ENCODE measurements at places on chromosomes 4 and X. TPM values are rescaled to one million over a fixed set of nuclear protein-coding genes. Genes with fewer than 3 reads are reported as not detected.

MTMR8 gene
- 0.21 TPM for total RNA-seq

FHDC1 gene
- total RNA-seq: 2.3 TPM

MND1 gene
- 4.0 TPM for total RNA-seq

RAB33A gene
- 0.64 TPM for total RNA-seq

KLHL15 gene
- total RNA-seq: 2.2 TPM

TMEM35A gene
- total RNA-seq: not detected

LRCH2 gene
- total RNA-seq: not detected

SLC6A14 gene
- total RNA-seq: 6.7 TPM

PPP4R3C gene
- not detected for total RNA-seq

NAP1L2 gene
- 0.43 TPM for total RNA-seq

RBMXL3 gene
- not detected for total RNA-seq

HDX gene
- total RNA-seq: 0.85 TPM

HHIP gene
- 0.96 TPM for total RNA-seq

ASB12 gene
- not detected for total RNA-seq

HSFX1 gene
- total RNA-seq: 0.85 TPM

EREG gene
- total RNA-seq: 15.6 TPM

GYPB gene
- total RNA-seq: not detected

F8A2 gene
- total RNA-seq: 0.96 TPM

SH3D19 gene
- total RNA-seq: 26.0 TPM

GYPE gene
- not detected for total RNA-seq

ARHGAP10 gene
- total RNA-seq: 14.9 TPM

CXCL6 gene
- 30.8 TPM for total RNA-seq

SSX4 gene
- not detected for total RNA-seq

KLHL4 gene
- total RNA-seq: 0.21 TPM

SSX2B gene
- not detected for total RNA-seq

PASD1 gene
- not detected for total RNA-seq

PNMA3 gene
- not detected for total RNA-seq

MAPK10 gene
- 2.2 TPM for total RNA-seq

CORIN gene
- total RNA-seq: under 0.01 TPM

MGARP gene
- total RNA-seq: not detected

CSAG1 gene
- not detected for total RNA-seq

JAKMIP1 gene
- not detected for total RNA-seq

TENM3 gene
- total RNA-seq: 1.5 TPM

All from tracheal epithelial cell (primary cell).